ENCODE measurements at places on chromosomes 3 and 15.

DNA sequence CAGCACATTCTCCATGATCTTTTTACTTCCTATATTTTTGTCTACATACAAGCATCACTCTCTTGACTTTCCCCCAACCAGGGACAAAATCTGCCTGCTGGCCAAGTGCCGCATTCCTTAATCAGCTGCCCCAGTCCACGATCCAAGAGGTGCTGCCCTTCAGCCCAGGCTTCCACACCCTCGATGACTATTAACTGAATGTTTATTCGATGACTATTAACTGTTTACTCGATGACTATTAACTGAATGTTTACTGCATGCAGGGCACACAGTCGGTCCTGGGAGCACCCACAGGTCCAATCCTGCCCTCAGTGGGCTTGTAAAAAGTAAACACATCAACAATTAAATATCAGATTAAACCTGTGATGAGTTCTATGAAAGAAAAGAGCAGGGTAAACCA, 256.9 kb downstream of the ARRDC4 start:
- DNase-seq = no peak

DNA sequence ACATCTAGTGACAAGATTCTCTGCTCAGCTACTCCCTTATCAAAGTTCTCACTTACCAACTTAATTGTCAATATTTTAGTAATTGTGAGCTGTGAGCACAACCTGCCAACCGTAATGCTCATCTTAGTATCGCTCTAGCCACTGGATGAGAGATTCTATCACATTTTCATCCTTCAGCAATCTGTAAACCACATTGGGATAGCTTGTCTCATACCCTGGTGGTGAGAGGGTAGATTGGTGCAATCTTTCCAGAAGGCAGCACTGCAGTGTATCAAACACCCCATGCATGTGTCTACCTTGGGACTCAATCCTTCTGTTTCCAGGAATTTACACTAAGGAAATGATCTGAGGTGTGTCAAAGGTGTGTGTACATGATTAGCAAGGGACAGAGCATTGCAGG, 18.9 kb upstream of the ATP8B4 start:
- no peak for DNase-seq

GRCh38 chr15:20368974-20369373, 172.6 kb downstream of the GOLGA6L6 start:
- no peak for DNase-seq

GRCh38 chr15:50145451-50145872, 26.4 kb upstream of the ATP8B4 start:
- DNase-seq = peak; percentile 62

DNA sequence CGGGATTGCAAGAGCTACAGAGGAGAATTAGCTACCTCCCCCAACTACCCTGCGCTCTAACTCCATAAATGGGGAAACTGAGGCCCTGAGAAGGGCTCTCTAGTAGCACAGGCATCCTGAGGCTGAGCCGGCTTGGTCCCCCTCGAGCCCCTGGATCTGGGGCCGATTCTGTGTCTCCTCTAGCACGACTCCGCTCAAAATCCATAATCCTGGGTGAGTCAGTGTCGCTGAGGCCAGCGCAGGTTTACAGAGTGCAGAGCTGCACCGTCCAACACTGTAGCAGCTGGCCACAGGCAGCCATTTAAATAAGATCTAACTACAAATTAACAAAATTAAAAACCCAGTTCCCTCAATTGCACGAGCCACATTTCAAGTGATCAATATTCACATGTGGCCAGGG, 10.8 kb downstream of the GATA2 start:
- DNase-seq = no peak

- DNase-seq = no peak
Observed at GRCh38 chr3:13823692-13824091, 56.2 kb downstream of the WNT7A start.

DNA sequence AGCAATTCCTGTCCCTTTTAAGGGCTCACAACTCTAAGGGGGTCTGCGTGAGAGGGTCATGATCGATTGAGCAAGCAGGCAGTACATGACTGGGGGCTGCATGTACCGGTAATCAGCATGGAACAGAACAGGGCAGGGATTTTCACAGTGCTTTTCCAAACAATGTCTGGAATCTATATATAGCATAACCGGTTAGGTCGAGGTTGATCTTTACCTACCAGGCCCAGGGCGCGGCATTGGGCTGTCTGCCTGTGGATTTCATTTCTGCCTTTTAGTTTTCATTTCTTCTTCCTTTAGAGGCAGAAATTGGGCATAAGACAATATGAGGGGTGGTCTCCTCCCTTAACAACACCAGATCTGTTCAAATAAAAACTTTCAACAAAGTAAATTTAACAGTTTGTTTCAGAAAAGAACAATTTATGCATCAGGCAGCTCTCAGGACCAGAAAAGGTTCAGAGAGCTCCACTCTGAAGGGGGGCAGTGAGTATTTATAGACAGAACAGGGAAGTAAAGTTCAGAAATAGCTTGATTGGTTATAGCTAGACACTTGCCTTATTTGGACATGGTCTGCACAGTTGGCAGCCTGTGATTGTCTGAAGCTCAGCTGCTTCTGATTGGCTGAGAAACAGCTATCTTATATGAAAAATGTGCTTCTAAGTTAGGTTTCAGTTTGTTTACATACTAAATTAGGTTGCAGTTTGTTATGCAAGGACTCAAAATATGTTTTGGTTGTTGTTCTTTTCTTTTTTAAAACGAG, 17.2 kb upstream of the B4GALT4 start:
- DNase-seq = no peak

- no peak for DNase-seq
Observed at GRCh38 chr15:93307513-93307912, 218.5 kb upstream of the RGMA start.

Measured in HAP-1 (cell line).